ENCODE measurements at places on chromosomes 3 and 15.

GRCh38 chr3:155233213-155233612 lies 60.3 kb downstream of the STRIT1 start:
- peak; percentile 7 for DNase-seq

DNA sequence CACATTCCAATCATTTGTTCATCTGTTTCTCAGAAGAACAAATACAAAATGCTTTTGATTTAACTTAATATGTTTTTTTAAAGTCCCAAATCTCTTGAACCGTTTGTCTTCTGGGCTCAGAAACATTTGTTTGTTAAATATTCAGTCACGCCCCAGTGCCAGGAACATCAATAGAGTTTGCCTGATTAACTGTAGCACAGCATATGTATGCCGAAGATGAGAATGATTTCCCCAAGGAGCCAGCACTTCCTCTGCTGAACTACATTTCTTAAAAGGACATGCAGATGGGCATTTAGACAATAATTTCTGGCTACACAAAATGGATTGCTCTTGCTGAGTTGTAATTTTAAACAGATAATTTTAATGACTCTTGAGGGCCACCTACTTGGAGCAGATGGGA lies 191.6 kb upstream of the FAM3D start:
- DNase-seq = no peak

GRCh38 chr3:81760215-81760614 lies 1.2 kb downstream of the GBE1 start:
- no peak for DNase-seq

GRCh38 chr3:182241766-182242488 lies 530.2 kb downstream of the SOX2 start:
- no peak for DNase-seq

GRCh38 chr3:134374105-134374790 lies at the start of gene AMOTL2:
Gene AMOTL2, minus strand, starts transcription at chr3:134374447. Its CDS starts 3,014 bp downstream, at chr3:134371433.
- no peak for DNase-seq

GRCh38 chr3:189277711-189278110 lies 105.9 kb downstream of the TPRG1 start:
- DNase-seq = no peak

- DNase-seq = no peak
Observed at GRCh38 chr3:58665405-58665804, 1.2 kb downstream of the FAM3D start.

DNA sequence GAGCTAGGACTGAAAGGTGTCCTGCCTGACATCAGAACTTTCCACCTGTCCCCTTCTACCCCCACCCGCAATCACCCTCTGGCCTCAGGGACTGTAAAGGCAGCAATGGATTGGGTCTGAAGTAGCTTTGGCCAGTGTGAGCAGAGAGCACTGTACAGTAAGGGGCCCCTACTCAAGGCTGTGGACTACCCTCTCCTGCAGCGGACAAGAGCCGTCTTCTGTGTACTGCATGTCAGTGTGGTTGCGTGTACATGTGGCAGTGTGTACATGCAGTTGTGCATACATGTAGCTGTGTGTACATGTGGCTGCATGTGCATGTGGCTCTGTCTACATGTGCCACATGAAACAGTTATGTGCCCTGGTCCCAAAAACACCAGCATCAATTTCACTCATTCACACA lies 205.9 kb upstream of the LINGO1 start:
- no peak for DNase-seq

- DNase-seq = no peak
Observed at GRCh38 chr15:98938105-98938417, 69.5 kb downstream of the PGPEP1L start.

DNA sequence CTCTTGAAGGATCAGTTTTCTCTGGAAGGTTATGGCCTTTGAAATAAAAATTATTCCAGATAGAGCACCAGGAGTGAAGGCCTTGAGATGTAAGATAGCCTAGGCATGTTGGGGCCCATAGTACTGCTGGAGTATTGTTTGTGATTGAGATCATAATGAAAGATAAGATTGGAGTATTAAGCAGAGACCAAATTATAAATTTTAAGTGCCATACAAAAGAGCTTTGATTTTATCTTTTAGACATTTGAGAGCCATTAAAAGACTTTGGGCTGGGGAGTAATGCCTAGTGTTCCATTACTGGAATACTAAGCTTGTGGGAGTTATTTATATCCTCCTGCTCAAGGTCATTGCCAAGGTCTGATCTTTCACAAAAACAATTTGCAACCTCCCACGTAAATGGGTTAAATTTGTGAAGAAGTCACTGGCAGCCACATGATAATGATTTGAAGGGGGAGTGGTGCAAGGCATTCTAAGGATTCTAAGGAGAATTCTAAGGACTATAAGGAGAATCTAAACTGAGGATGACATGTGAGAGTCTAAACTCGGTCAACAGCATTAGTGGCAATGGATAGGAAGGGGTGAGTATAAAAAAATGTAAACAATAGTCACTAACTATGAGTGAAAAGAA lies 12.8 kb downstream of the ELL3 start:
- DNase-seq = no peak

GRCh38 chr3:45082142-45082538 lies 56.0 kb downstream of the CLEC3B start:
- no peak for DNase-seq

- DNase-seq = no peak
Observed at GRCh38 chr3:177571271-177571943, 374.1 kb upstream of the TBL1XR1 start.

GRCh38 chr15:57147621-57148020 lies 228.7 kb upstream of the CGNL1 start:
- DNase-seq = no peak

DNA sequence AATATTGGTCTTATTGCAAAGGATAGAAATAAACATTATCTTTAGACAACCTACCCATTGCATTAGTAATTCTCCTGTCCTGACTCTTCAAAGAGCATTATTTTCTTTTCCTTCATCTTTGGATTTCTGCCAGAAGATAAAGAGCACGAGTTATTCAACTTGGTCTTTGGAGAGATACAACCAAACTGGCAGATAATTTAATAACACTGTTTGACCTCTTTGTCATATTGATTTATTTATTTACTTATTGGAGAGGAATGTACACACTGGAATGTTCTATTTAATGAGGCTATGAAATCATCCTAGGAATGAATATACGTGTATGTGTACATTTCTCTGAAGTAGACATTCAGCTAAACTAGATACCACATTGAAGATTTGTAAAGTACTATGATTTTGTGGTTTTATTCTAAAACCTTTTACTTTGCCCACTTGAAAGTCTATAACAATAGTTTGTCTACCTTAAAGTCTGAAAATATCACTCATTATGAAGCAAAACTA lies 462.1 kb downstream of the C3orf38 start:
- DNase-seq = no peak

DNA sequence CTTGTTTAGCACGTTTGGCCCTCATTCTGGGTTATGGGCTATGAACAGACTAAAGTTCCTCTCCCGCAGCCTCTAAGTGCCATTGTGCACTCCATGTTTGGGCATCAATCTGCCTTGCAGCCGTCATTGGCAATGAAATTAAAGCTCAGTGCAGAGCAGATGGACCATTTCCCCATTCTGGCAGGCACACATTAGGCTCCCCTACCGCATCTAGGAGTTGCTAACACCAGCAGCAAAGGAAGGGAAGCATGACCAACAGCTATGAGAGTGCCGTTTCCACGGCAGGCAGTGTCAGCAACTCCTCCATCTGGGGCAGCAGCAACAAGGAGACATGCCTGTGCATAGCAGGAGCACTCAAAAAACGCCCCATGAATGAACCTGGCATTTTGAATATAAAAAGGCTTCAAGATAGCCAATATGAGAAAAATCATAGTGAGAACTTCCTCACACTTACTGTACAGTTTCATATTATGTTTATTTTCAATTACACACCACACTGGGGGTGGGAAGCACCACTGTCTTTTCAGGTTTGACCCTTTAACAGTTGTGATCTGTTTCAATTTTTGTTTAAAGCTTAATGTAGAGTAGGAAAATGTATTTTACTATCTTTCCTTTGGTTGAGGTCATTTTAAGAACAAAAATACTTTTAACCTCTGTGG lies 218.7 kb downstream of the KCNMB2 start:
- DNase-seq = no peak

- DNase-seq = no peak
Observed at GRCh38 chr15:90942354-90943120, 7.5 kb downstream of the UNC45A start.

DNA sequence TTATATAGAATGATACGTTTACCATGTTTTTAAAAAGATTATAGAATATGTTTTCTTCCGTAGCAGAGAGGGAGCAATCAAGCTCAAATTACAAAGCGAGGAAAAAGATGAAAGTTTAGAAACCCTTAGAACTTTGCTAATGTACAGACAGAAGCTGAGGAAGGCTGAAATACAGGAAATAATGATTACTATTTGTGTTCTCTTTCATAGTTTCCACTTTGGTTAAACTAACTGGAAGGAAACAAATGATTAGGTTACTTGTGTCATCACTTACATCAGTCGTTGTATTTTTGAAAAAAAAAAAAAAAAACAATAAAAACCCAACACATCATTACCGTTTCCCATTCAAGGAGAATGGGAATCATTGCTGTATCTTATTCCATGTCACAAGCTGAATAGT lies 337.8 kb upstream of the CBLB start:
- no peak for DNase-seq

DNA sequence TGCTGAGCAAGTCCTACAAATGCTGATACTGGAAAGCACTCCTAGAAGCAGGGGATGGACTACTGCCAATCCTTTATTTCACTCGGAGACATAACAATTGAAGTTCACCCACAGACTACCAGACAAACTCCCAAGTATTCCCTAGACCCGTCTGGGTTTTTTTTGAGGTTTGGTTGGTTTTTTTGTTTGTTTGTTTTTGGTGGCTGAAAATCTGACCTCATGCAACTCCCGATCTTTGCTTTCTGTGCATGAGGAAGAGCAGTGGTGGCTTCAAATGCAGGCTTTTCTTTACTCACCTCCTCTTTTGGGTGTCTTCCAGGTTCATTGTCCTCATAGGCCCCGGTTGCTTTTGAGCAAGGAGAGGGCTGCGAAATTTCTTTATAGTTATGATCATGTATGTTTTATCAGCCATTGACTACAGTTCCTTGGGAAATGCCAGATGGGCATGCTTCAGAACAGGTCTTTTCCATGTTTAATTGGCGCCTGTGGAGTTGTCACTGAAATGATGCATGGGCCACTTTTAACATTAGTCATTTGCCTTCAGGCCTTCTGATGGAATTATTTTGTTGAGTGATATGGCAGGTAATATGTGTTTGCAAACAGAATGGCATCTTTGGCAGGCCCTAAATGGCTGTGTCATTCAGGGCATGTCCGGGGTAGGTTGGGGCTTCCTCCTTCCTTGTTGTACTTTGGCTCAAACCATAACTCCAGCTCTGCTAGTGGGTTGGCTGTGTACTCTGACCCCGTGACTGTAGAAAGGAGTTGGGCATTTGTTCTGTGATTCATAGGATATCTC lies 81.3 kb upstream of the ZBED2 start:
- no peak for DNase-seq

GRCh38 chr3:141864281-141864970 lies 12.0 kb upstream of the ATP1B3 start:
- DNase-seq = no peak

DNA sequence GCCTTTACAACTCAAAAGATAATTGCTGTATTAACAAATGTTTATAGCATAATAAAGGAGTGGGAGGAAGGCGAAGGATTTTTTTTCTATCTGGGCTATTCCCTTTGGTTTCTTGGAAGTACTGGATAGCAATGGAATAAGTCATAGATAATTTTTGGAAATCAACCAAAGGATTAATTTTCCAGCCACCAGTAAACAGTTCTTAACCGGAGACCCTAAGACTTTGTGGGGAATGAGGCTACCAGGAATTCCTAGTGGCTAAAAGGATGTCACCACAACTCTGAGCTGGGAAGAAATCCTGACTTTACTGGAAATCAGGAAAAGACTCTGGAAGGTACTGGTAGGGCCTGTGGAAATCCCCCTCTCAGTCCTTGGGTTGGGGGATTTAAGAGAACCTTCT lies 138.4 kb upstream of the RARB start:
- no peak for DNase-seq

DNA sequence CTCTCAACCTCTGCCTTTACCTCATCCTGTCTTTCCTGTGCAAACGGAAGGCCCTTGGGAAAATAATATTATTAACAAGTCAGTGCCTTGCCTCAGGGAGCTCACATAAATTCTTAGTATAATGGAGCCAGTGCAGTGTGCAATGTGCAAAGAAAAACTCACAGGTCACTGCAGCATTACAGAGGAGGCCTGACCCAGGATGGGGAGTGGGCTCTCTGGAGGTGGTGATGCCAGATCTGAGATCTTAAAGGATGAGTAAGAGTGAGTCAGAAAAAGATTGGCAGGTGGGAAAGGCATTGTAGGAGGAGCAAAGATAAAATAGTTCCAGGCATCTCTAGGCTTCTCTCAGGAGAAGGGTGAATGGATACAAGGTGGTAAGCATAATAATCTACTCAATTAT lies 185.6 kb upstream of the ADAMTS9 start:
- no peak for DNase-seq

DNA sequence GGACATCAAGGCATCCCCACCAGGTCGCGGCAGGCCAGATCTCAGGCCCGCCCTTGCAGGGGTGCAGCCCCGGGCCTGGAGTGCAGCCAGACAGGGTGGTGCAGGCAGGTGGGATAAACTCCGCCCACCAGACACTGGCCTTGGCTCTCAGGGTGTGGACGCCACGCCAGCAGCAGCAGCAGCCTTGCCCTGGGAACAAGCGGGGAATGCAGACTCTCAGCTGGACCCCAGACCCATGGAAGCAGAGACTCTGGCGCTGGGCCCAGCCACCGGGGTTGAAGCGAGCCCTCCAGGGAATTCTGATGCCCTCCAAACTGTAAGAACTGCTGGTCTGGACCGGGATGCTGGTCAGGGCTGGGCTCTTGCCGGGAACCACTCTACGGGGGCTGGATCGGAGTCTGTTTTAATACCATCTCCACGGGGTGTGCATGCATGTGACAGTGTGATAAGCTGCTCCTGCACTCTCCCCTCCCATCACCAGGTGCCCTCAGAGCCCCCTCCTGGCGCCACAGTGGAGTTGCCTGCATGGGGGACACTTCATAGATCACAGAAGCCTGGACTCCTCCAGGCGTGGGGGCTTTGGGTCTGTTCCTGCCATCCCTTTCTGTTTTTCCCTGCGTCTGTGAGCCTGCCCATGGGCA lies 142.7 kb downstream of the NSMCE3 start:
- no peak for DNase-seq

GRCh38 chr15:31088672-31089367 lies 12.7 kb downstream of the TRPM1 start:
- DNase-seq = no peak

- peak; percentile 94 for DNase-seq
Observed at GRCh38 chr3:129314386-129315222, 35.9 kb downstream of the HMCES start.

DNA sequence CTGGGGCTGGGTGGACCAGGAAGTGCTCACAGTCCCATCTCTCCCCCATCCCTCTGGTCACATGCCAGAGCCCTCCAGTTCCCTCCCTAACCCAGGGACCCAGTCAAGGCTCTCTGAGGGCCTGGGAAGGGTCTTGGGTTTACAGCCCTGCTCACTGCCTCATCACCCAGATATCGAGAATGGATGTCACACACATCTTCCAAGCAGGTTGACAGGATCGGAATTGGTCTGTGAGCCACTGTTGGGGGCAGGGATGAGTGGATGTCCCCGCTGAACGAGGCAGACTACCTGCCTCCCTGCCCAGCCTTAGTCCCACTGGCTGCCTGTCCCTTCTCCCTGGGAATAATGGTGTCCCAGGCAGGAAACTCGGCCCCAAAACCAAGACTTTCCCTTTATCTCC lies 20.0 kb upstream of the GOLGA6C start:
- DNase-seq = no peak
